Choroid plexus epithelial cell (primary cell): ENCODE measurements at places on chromosomes 5 and 9.

DNA sequence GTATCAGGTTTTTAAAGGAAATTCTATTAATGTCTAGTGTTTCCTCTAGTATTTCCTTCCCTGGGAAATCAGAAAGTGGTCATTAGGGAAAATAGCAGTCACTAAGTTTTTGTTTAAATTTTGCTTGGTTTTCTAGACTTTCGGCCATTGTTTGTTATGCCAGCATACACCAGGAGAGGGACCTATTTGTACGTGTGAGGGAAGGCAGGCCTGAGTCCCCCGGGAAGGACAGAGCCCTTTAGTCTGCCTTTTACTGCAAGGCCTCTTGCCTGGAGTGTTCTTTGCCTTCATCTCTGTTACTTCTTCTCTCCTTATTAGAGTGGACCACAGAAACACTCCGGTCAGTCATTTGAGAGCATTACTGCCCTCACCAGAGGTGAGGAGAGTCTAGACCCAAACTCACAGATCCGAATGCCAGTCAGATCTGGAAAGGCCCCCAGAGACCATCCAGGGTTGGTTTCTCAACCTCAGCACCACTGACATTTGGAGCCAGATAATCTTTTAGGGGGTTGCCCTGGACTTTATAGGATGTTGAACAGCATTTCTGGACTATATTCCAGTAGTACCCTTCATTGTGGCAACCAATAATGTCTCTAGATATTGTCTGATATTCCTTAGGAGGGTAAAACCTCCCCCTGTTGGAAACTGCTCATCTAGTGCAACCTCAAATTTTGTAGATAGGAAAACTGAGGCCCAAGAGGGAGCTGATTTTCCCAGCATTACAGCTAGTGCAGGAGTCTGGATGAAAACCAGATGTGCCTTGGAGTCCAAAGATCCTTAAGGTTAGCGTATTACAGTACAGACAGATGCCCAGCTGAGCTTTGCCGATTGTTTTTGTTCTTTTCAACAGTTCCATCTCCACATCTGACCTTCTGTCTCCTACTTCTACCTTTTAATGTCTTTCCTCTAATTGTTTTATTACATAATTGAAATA lies 93.0 kb upstream of the NIPAL4 start:
- peak; percentile 92 for DNase-seq

DNA sequence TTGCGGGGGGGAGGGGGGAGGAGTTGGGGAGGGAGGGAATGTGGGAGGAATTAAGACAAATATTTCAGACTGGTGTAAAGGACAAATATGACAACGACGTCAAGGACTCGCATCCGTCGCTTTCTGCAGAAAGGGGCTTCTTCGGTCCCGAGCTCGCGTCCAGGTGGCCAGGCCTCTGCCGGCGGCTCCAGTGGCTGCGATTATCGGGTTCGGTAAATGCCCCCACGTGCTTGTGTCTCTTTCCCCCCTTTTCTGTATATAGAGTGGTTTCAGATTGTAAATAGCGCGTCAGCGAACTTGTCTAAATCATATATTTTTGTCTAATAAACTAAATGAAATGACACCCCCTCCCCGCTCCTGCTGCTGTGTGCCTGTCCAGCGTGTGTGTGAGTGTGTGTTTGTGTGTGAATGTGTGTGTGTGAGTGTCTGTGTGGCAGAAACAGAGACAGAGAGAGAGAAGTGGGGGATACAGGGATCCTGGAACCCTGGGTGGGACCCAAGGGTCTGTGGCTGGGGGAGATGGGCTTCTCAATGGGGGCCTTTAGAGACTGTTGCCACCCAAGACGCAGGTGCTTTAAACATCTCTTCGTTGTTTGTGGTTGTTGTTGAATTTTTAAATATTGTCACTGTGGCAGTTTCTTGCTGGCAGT lies 5.6 kb downstream of the IRX1 start:
- no peak for DNase-seq

- DNase-seq: peak; percentile 37
Observed at GRCh38 chr9:21711504-21711903, 90.9 kb upstream of the MTAP start.

DNA sequence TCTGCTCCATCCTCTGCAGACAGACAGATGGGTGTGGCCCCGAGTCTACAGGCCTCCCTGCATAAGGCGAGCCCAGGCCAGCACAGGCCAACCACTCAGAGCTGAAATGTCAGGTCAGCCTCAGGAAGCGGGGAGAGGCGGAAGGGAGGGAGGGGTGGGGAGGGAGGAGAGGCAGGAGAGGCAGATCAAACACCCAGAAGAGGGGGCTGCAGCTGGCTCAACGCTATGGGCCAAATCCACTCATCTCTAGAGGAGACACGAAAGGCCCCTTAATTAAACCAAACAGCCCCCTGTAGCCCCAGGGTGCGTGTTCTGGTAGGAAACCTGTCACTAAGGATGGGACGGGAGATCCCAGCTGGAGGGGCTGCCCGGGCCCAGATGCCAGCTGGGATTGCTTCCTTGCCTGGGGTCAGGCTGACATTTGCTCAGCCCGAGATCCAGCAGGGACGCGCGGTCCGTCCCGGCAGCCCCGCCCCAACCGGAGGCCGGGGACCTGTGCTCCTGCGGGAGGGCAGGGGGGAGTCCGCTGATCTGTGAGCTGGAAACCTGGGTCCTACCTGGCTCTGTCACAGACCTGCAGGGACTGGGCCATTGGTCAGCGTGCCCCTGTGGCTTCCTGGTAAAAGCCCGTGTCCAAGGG lies 97.2 kb upstream of the SARDH start:
- DNase-seq: no peak

- peak; percentile 7 for DNase-seq
Observed at GRCh38 chr9:73995836-73996235, 501.3 kb upstream of the RORB start.

DNA sequence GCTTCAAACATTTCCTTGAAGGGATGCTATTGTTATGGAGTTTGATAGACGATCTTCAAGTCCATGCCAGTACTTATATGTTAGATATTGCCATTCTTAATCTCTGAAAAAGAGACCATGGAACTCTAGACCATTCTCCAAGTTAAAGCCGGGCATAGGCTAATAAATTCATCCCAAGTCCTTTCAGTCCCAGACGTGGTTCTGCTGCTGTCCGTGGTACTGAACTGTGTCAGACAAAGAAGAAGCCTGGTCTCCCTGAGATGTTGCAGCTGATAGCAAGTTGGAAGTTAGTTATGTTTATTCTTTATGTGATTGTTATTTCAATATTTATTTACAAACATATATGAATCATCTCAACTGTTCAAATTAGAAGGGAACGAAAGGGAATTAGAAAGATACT lies 158.7 kb downstream of the NMUR2 start:
- peak; percentile 19 for DNase-seq

GRCh38 chr5:66958980-66959641 lies 237.5 kb downstream of the CD180 start:
- DNase-seq: peak; percentile 84

GRCh38 chr9:95502248-95502647 lies 14.5 kb downstream of the PTCH1 start:
- DNase-seq: no peak

DNA sequence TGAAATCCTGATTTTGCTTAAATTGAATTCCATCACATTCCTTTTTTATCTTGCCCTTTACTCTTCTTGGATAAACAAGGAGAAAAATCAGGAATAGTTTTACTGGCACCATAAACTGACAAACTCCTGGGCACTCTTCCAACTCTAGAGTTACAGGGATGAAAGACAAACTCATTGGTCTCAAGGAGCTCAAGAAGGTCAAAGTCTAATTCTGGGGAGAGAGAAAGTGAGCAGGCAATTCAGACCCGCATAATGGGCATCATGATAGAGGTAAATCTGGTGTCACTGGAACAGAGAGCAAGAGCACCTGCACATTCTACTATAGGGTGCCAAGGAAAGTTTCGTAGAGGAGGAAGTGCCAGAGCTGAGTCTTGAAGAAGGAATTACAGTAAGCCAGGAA lies 64.8 kb downstream of the GRIN3A start:
- DNase-seq: no peak

GRCh38 chr9:89010056-89010455 lies 18.8 kb downstream of the S1PR3 start:
- no peak for DNase-seq

- peak; percentile 35 for DNase-seq
Observed at GRCh38 chr5:169717288-169717687, 80.2 kb downstream of the DOCK2 start.

- no peak for DNase-seq
Observed at GRCh38 chr9:318646-319045, 104.0 kb downstream of the DOCK8 start.

- DNase-seq: peak; percentile 64
Observed at GRCh38 chr9:4097515-4097914, 202.4 kb downstream of the GLIS3 start.

- no peak for DNase-seq
Observed at GRCh38 chr5:133985540-133986180, 17.2 kb upstream of the C5orf15 start.

DNA sequence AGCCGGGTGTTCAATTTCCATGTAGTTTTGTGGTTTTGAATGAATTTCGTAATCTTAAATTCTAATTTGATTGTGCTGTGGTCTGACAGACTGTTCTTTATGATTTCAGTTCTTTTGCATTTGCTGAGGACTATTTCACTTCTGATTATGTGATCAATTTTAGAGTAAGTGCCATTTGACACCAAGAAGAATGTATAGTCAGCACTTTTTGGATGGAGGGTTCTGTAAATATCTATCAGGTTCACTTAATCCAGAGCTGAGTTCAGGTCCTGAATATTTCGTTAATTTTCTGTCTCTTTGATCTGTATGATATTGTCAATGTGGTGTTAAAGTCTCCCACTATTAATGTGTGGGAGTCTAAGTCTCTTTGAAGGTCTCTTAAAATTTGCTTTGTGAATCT lies 944.9 kb downstream of the TLE4 start:
- no peak for DNase-seq

DNA sequence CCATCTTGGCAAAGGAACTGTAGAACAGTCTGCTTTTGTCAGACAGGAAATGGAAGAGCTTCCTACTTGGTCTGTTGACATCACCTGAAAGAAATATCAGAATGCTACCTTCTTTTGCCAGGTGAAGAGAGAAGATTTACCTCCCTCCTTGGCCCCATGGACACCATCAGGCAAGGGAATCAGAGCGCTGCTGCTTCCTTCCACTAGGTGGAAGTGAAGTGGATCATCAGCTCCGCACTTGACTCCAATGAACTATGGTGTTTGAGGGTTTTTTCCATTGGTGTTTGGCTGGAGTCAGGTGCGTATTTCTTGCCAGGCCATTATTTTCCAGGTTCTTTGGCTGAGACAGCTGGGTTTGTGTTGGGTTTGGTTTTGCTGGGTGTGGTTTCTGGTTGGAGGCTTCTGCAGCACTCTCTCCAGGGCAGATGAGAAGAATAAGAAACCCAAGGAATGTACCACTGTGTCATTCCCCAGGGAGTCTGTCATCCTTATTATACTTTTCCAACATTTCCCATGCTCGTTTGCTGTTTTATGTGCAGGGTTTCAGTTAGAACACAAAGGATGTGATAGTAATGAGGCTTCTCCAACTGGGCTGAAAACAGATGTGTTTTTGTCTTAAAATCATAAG lies 12.4 kb downstream of the SPATA31E1 start:
- DNase-seq: no peak

DNA sequence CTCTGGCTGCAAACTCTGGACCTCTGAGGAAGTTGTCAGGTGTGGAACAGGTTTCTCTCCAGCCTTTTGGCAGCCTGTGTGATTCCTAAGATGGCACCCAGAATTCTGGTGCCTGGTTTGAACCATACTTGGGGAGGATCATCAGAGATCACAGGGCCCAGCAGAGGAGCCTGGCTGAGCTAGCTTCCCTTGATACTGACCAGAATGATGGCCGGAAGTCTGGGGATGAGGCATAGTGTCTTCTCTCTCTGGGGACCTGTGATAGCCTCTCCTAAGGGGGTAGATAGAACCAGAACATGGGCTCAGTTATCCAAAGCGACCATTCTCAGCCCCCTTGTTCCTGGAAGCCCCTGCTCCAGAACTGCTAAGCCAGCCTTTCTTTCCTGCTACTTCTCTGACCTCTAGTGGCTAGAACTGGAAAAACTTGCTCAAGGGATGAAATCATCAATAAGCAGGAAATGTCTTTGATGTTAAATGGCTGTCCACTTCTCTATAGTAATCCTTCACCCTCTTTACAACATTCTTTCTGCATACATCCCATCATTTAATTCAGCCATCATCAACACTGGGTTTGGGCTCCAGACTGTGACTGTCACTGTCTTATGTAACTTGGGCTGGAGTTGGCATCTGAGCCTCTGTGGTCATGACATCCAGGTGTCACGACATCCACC lies 55.1 kb downstream of the C9orf152 start:
- DNase-seq: peak; percentile 73

GRCh38 chr5:133876266-133876665 lies 92.2 kb downstream of the C5orf15 start:
- no peak for DNase-seq

- no peak for DNase-seq
Observed at GRCh38 chr5:110371725-110372041, 354.8 kb downstream of the TMEM232 start.

- no peak for DNase-seq
Observed at GRCh38 chr9:94767331-94768072, 41.0 kb downstream of the AOPEP start.

- no peak for DNase-seq
Observed at GRCh38 chr5:159441441-159441840, 111.2 kb upstream of the IL12B start.

DNA sequence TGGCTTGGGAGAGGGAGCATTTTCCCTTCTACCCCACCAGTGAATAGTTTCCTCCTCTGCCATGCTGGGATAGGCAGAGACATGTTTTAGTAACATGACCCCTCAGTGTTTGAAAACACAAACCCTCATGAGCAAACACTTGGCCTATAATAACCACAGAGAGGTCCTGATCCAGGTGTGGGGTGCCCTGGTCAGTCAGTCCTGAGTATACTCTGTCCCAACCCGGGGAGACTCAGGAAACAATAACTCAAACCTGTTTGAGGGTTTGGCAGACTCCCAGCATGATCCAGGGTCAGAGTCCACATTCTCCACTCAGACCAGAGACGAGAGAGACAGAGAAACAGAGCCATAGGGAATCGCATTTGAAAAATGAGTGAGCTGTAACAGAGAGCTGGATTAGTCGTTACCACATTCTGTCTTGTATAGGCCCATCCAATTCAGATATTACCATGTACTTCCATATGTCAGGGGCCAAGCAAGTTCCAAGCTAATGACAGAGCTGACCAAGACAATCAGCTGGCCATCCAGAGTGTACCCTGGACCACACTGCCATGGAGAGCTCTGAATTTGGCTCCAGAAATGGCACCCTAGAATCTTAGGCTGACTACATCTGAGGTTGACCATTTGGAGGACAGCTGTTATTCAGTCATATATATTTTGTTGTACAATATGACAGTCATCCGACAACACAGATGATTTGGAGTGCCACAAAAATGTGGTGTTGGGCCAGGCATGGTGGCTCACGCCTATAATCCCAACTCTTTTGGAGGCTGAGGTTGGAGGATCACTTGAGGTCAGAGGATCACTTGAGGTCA lies 4.2 kb upstream of the CA9 start:
- peak; percentile 83 for DNase-seq

- DNase-seq: no peak
Observed at GRCh38 chr5:23318960-23319359, 188.4 kb upstream of the PRDM9 start.
